WTC11 (cell line): ENCODE measurements at places on chromosomes 5 and 9.

- no peak for DNase-seq
These were observed 18.3 kb downstream of the BTNL9 start for GRCh38 chr5:181058321-181058720.

DNA sequence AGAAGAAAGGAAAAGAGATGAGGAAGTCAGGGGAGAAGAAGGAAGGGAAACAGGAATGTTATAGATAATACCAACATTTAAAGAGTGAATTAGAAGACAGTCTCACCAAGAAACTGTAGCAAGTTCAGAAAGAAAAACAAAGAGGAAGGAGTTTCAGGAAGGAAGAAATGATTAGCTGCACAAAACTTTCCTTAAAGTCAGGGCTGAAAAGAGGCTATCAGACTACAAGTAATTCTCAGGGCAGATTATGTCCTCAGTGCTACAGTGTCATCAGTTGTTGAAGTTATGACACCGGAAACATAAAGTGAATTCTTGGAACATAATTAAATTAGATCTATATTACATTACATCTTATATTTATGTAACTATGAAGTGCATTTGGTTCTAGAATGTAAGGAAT lies 226.9 kb downstream of the ARRDC3 start:
- no peak for DNase-seq

DNA sequence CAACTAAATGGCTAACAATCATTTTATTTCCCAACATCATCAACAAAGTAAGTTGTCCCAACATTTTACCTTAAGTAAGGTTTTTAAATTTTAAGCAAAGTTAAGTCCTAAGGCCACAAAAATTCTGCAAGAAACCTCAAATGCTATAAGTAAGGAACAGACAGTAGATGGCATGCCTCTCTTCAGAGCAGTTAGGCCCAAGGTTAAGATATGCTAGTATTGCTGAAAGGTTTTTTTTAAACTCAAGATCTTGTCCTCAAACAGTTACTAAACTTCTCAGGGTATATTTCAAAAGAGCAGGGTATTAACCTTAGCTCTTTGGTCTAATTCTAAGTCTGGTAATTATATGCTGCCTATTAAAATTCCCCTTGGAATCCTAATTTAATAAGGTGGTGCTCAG lies 35.1 kb downstream of the PJA2 start:
- DNase-seq, result no peak

GRCh38 chr9:68914751-68915150 lies 99.2 kb downstream of the PRKACG start:
- no peak for DNase-seq

DNA sequence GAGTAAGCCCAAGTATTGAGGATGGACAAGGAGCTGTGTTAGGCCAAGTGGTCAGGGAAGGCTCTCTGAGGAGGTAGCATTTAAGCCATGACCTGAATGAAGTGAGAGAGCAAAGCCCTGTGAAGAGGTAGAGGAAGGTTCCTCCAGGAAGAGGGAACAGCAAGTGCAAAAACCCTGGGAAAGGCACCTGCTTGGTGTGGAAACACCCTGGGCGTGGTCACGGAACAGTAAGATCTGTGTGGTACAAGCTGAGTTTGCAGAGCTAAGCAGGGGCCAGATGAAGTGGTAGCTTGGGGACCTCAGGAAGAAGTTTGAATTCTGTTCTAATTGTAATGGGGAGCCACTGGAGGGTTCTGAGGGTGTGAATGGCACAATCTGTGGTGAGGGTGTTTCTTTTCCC lies 310.2 kb downstream of the ARHGAP26 start:
- DNase-seq, result no peak

GRCh38 chr9:121285835-121286687 lies 18.1 kb downstream of the GSN start:
- peak; percentile 28 for DNase-seq

- peak; percentile 70 for DNase-seq
These were observed 2.4 kb downstream of the SMARCA2 start for GRCh38 chr9:2017331-2018161.

- DNase-seq, result no peak
These were observed 25.7 kb upstream of the RFK start for GRCh38 chr9:76419782-76420380.

- no peak for DNase-seq
These were observed 21.0 kb downstream of the RALGPS1 start for GRCh38 chr9:126935630-126936029.

DNA sequence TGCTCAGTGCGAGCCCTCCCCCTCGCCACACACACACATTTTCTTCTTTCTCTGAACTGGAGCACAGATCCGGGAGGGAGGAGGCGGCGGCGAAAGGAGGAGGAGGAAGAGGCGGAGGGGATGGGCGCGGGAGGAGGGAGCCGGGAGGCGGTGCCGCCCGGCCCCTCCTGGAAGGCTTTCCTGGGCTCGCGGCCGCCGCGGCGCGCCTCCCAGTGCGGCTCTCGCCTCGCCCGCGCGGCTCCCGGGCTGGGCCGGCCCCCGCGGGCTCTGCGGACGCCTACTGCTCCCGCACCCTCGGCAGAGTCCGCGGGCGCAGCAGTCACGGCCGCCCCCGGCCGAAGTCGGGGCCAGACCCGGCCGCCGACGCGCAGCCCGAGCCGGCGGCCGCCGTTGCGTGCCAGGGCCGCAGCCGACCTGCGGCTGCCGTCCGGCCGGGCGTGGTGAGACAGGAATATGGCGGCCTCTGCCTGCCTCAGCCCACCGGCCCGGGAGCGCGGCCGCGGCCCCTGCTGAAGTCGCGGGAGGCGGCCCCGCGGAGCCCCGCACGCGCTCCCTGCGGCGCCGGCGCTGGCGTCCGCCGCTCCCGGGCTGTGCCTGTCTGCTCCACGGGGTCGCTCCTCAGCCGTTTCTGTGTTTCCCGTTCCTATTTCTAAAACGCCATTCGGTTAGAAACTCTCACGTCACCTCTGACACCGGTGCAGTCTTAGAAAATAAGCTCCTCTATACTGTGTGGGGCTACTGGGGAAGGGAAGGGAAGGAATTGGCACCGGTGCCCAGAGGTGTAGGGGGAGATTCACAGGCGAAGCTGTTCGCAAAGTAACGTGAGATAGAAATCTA lies 500 bp upstream of the GNAQ start:
- peak; percentile 85 for DNase-seq

- no peak for DNase-seq
These were observed 25.6 kb downstream of the ABL1 start for GRCh38 chr9:130860458-130861316.

- DNase-seq, result no peak
These were observed 9.1 kb upstream of the EXOC3 start for GRCh38 chr5:433836-434235.

DNA sequence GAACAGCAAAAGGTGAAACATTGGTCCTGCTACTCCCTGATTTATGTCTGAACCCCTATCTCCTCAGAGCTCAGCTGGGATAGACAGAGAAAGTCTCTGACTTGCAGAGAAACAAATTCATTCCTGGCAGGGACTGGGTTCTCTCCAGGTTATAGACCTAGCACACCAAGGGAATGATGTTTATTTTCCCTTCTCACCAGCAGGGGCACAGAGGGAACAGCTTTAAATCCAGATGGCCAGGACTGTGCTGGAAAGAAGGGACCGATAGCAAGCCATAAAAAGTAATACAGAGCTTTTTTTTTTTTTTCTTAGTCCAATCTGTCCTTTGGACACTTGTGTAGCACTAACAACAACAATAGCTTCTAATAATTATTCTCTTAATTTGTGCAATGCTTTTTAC lies 141.1 kb upstream of the C9orf72 start:
- no peak for DNase-seq

GRCh38 chr9:106503759-106504158 lies 359.2 kb upstream of the ZNF462 start:
- DNase-seq, result no peak

GRCh38 chr5:31377274-31377946 lies 154.5 kb downstream of the DROSHA start:
- no peak for DNase-seq

DNA sequence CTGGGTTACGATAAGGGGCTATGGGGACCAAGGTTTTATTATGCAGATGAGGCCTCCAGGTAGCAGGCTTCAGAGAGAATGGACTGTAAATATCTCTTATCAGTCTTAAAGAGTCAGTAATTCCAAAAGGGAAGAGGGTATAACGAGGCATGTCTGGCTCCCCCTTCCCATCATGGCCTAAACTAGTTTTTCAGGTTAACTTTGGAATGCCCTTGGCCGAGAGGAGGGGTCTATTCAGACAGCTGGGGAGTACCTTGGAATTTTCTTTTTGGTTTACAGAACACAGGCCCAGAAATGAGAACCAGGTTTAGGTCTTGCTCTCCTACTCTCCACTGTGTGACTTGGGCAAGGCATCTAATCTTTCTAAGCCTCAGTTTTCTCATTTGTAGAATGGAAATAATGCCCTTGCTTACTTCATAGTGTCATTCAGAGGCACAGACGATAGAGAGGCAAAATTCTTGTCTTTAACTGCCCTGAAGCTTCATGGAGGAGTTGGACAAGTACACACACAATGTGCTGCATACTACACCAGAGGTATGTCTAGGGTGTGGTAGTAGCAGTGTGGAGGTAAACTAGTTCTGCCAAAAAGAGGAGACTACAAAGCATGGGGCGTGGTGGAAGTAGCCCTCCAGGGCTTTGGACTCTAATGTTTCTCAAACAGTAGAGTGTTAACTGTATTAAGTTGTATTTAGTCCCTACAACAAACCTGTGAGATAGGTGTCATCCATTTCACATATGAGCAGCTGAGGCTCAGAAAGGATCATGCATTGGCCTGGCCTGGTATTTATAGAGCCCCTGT lies 45.5 kb downstream of the IRF1 start:
- DNase-seq, result no peak

DNA sequence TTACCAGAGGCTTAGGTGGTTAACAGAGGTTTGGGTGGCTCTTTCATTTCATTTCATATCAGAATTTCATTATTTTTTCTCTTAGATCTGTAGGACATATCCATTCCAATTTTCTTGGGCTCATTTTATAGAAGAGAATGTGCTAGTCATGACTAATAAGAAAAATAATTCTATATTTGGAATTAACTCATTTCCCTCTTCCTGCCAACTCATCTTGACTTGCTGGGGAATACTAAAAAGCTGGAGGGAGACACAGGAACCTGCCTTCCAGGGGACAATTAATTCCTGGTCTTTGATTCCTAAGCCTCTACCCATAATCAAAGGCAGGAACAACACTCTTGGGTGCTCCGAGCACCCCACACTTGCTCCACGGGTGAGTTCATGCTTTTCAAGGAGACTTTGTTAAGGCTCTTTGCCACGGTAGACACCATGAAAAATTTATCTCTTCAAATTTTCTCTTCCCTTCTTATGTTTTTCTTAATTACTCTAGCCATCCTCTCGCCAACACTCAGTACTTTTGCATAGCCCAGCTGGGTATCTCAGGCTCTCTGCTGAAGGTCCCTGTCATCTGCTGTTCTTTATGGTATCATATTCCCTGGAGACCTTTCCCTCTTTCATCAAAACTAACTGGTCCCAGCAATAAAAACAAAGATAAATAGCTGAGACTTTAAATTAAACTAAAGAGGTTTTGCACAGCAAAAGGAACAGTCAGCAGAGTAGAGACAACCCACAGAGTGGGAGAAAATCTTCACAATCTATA lies 273.9 kb downstream of the NPR3 start:
- DNase-seq, result no peak

GRCh38 chr9:72464857-72465592 lies 56.4 kb upstream of the TMC1 start:
- no peak for DNase-seq

GRCh38 chr9:136943291-136944211 lies 987 bp downstream of the FBXW5 start:
- peak; percentile 49 for DNase-seq

GRCh38 chr5:93890657-93891056 lies 149.3 kb upstream of the POU5F2 start:
- DNase-seq, result no peak

GRCh38 chr5:137190441-137190840 lies 308.7 kb downstream of the SPOCK1 start:
- DNase-seq, result no peak

- DNase-seq, result no peak
These were observed 1.9 kb upstream of the DAP start for GRCh38 chr5:10762776-10763500.

- no peak for DNase-seq
These were observed 182.5 kb upstream of the NR3C1 start for GRCh38 chr5:143585970-143586369.

DNA sequence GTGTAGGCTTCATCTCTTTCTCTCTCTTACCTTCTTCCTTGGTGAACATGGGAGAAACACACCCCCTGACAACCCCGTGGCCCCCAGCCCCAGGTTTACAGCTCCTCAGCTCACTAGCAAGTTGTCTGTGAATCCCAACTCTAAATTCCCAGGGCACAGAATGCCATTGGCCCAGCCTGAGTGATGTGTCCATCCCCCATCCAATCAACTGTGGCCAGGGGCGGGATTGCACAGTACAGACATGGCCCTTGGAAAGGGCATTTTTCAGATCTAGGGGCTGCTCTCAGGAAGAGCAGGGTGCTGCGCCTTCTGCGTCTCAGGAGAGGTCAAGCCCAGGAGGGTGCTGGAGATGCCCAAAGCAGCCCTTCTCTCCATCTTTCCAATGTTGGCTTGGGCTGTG lies 48.2 kb upstream of the ASS1 start:
- DNase-seq, result no peak

DNA sequence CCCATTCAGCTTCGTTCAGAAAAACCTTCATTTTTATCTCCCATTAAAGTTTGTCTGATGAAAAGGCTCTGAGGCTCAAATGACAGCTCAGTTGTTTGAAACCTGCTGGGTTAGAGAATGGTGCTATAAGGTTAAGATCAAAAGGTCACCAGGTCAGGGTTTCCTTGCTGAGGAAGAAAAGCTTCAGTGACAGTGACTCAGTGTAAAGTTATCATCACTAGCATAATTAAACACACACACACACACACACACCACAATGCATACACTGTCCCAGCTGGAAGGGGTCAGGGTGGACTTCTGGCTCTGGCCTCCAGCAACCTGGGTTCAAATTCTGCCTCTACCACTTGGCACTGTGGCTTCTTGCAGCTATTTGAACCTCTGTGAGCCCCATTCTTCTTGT lies 281.1 kb downstream of the DOCK8 start:
- DNase-seq, result no peak

DNA sequence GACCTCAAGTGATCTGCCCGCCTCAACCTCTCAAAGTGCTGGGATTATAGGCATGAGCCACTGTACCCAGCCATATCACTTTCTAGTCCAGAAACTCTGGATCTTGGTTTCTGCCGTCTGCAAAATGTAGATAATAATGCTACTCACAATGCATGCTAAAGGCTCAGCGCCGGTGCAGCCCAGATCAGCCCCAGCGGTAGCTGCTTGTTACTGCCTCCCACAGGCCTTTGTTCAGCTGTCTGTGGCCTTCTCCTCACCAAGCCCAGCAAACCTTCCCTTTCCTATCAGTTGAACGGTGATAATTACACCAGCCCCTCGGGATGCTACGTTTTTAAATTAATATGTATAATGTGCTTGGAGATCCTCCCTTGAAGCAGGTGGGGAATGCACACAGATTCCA lies 26.2 kb upstream of the MSX2 start:
- DNase-seq, result peak; percentile 28

- peak; percentile 75 for DNase-seq
These were observed 337.4 kb upstream of the PUM3 start for GRCh38 chr9:3181049-3181953.
